ENCODE measurements at places on chromosomes 13 and 19.
A peak's percentile ranks its signal among the peaks of the same experiment; 100 is the strongest.

- no peak for DNase-seq
Measured at GRCh38 chr13:112785483-112785856, 95.6 kb downstream of the ATP11A start.

- DNase-seq: no peak
Measured at GRCh38 chr13:50268500-50268899, 253.3 kb downstream of the KCNRG start.

- no peak for DNase-seq
Measured at GRCh38 chr13:113358653-113359190, 5.2 kb downstream of the GRTP1 start.

DNA sequence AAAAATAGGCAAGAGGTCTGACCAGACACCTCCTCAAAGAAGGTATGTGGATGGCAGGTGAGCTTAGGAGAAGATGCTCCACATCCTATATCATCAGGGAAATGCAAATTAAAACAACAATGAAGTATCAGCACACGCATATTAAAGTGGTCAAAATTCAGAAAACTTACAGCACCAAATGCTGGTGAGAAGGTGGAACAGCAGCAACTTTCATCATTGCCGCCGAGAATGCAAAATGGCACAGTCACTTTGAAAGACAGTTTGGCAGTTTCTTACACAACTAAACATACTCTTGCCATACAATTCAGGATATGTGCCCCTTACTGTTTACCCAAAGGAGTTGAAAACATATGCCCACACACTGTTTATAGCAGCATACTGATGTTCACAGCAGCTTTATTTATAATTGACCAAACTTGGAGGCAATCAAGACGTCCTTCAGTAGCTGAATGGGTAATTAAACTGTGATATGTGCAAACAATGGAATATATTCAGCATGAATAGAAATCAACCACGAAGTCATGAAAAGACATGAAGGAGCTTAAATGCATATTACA, 22.5 kb downstream of the OR10H4 start:
- DNase-seq: peak; percentile 1

GRCh38 chr19:58456111-58456510, 4.7 kb downstream of the ZNF324B start:
- DNase-seq: no peak

- DNase-seq: no peak
Measured at GRCh38 chr13:45074721-45075120, 45.6 kb upstream of the GTF2F2 start.

DNA sequence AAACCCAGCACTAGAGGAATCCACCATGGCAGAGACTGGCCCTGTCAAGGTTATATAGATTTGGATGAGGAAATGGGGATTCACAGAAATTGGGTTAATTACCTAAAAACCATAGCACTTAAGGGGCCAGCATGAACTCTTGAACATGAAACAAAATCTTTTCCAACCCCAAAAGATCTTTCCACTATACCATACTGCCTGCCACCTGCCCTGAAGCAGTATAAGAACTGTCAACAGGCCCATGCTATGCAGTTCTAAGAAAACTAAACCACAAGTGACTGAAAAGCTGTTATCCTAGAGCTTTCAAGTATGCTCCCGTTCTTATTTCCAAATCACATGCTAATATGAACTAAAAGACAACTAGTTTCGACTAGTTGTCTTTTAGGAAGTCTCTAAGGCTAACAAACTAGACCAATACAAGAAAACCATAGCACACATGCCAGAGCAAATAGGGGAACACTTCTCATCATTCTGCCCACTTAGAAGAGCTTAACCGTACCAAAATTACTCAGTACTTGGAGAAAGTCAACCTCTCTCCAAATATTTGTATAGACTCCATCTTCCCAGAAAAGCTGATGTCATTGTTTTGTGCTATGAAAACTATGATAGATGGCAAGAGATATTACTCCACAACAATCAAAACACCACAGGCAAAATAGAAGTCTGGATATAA, 27.5 kb downstream of the HSPH1 start:
- no peak for DNase-seq

GRCh38 chr13:111217641-111218040, 102.5 kb downstream of the ARHGEF7 start:
- no peak for DNase-seq

- no peak for DNase-seq
Measured at GRCh38 chr19:40441719-40442253, 2.3 kb downstream of the SERTAD3 start.

GRCh38 chr19:31597616-31598015, 248.4 kb upstream of the TSHZ3 start:
- DNase-seq: no peak

DNA sequence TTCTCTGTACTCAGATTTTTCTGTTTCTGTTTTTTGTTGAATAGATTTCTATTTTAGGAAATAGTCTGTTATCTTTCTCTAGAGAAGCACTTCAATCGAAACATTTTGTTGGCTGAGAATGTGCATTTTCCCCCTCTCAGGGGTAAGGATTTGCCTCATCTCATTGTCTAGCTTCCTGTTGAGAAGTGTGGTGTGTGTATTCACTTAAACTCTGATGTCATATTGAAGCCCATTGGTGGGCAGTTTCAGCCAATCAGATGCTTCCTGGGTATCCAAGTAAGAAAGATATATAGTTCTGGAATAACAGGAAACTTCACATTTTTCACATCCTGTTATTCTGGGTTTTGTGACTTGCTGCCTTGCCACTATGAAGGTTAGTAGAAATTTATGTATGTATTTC, 87.6 kb downstream of the ARHGEF7 start:
- DNase-seq: no peak

- no peak for DNase-seq
Measured at GRCh38 chr19:54257116-54257480, at the start of gene LILRB5. Gene LILRB5 (minus strand): TSS chr19:54257273. CDS start chr19:54257193, 80 bp downstream.

DNA sequence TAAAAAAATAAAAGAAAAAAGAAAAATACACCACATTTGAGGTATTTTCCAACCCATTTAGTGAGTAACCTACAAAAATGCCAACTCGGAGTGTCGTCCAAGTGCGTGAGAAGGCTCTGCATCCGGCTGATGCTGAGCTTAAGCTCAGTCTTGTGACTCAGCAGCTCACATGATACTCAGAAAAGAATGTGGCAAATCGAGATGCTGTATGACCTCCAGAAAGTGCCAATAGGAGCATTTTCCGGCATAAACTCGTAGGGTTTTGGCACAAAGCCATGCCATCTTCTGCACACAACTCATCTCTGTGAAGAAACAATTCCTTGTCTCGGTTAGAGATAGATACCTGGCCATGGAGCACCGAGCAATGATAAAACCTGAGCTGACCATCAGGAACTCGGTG, 58.5 kb downstream of the TRPM4 start:
- no peak for DNase-seq

- DNase-seq: no peak
Measured at GRCh38 chr13:60363288-60363687, 33.7 kb upstream of the TDRD3 start.

- no peak for DNase-seq
Measured at GRCh38 chr13:39682788-39683187, 27.3 kb downstream of the COG6 start.

DNA sequence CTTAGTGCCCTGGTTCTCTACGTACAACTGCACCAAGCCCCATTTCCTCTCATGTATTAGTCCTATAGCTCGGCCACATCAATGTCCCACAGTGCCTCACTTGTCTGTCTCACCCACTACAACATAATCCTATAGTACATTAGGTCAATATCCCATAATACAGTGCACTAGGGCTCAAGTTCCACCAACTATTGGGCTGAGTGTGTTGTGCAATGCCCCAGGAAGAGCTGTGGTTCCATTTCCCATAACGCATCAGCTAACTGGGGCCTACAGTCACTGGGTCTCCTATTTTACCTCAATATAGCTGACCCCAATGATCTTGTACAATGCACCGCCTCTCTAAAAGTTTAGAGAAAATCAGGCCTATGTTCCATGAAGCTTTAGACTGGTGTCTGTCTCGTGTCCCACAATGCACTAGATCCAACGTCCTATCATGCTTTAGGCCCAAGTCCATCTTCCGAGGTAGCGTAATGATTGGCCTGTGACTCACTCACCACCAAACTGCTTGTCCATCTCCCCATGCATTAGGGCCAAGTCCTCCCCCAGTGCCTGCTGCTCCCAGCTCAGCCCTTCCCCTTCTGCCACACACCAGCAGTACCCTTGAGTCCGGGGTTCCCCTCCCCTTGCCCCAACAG, 21.8 kb downstream of the TSKS start:
- no peak for DNase-seq

DNA sequence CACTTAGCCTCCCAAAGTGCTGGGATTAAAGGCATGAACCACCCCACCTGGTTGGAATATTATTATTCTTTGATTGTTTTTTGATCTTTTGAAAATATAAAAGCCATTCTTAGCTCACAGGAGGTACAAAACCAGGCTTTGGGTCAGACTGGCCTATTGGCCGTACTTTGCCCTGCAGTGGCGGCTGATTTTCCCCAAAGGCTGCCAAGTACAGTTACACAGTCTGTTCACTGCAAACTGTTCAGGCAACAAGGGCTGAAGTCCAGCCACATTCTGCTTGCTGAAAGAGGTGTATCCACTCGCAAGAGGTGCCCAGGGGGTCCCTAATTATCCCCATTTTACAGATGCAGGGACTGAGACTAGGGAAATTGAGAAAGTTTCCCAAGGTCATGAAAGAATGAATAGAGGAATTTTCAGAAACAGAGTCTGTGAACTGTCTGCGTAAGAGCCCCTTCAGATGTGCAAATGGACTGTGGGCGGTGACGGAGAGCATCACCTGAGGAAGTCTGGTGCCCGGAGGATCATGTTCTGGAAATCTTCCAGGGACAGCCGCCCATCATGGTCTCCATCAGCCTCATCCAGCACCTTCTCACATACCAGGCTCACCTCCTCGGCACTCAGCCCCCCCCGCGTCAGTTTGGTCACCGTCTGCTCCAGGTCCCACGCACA, 9.0 kb downstream of the CIB3 start:
- DNase-seq: no peak

Data from AML-193 (cell line).